ENCODE measurements at places on chromosomes 3 and 15.

DNA sequence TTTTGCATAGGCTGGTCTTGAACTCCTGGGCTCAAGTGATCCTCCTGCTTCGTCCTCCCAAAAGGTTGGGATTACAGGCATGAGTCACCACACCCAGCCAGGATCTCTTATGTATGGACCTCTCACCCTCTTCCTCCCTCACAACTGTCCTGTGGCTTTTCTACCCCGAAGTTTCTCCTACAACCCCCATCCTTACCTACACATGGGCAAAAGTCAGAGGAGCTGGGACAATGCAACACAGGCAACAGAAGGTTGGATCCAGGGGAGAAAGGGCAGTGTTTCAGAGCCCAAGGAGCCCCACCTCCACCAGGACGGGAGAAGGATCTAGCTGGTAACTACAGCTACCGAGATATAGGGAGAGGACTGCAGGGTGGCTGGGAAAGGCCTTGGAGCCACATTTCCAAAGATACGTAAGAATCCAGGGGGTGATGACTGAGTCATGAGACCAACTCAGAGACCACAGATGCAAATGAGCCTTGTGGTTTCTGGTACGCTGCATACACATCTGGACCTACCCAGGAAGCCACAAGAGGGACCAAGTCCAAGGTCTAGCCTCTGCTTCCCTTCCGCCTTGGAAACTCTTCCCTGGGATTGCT, 13.6 kb downstream of the IGDCC4 start:
- DNase-seq = no peak

GRCh38 chr15:39777496-39777895, 5.1 kb downstream of the FSIP1 start:
- no peak for DNase-seq

DNA sequence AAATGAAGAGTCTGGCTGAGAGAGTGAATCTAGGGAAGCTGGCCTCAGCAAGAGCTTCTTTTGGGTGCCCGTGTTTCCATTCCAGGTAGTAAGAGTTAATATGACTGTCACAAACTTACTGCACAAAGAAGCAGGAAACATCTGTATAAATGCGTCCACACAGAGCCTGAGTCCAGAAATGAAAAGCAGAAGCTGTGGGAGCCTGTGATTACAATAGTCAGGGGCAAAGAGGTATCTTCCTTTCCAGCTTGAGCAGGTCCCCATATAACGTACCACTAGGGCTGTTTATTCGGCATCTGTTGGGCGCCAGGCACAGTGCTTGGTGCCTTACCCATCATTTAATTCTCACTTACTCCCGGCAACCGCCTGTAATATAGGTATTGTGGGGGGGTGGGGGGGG, 40.5 kb upstream of the B3GNT5 start:
- no peak for DNase-seq

DNA sequence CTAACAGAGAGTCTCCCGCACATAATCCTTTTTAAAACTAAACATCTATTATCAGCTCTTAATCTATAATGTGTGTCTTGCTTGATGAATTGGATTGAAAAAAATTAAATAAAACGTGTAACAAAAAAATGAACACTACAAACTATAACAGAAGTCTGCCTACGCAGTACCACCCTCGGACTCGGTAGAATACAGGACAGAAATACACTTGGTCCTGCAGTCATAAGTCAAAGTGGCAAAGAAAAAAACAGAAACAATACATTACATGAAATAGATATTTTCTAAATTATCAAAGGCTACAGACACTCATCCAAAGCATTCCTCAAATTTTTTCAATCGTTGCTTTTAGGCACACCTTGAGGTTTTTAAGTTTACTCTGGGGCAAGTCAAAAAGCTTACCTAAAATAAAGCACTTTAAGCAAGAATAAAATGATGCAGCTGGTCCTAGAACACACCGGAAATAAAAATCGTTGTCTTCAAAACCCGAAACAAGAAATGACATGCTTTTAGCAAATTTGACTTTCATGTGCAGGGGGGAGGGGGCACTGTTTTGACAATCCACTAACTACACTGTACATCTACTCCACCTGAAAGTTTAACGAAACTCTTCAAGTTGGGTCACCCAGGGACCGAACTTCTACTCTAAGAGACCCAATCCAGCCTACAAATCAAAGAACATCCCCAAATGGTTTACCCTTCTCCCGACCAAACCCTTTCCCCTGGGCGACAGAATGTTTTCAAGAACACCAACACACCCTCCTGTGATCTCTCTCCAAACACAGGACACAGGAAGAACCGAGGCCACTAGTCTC, 1.3 kb downstream of the ADAM10 start:
- no peak for DNase-seq

- DNase-seq = no peak
Observed at GRCh38 chr3:48034000-48034516, 17.8 kb upstream of the MAP4 start.

GRCh38 chr3:48343432-48343831, 10.0 kb upstream of the SPINK8 start:
- DNase-seq = no peak

All from stimulated activated CD8-positive, alpha-beta memory T cell treated with anti-CD3 and anti-CD28 coated beads, Interleukin-12 subunit alpha, Interleukin-12 subunit beta, amount 100 ng/mL, for 1 hour (primary cell).